ENCODE measurements at places on chromosomes 2 and 18.

- no peak for DNase-seq
These were observed 157.9 kb upstream of the SCN7A start for GRCh38 chr2:166651991-166652390.

DNA sequence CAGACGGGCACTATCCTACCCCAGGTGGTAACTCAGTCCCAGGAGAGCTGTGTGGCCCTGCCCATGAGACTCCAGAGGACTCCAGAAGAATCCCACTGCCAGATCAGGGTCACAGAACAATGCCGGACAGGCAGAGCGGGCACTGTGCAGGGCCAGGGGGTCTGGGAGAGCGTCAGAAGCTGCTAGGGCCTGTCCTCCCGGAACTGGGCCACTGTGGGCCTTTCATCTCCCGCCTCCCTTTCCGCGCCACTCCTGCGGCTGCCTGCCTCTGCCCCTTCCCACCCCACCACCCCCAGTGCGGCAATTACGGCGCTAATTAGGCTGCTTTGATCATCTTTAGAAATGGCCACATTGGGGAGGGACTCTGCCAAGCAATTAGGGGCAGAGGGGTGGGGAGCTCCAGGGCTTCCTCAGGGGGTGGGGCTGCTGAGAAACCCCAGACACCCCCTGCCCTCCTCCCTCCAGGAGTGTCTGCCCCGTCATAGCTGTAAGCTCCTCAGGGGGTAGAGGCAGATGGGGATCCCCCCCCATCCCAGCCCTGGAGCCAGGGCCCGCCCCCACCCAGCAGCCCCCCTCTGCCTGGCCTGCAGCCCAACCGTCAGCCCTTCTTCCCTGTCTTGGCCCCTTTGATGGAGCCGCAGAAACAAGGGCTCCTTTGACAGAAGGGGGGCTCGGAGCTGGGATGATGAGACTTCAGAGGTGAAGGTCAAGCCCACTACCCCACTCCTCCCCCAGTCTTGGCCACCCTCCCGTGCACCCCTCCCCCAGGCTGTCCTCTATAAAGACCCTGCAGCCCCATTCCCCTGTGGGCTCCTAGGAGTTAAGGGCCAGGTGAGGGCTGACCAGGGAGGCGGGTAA lies at the start of gene PRSS56:
PRSS56 (plus strand) TSS at position 808 of the 858 bp plus-strand sequence. CDS start 211 bp downstream, outside the sequence.
- DNase-seq = no peak

GRCh38 chr2:97812931-97813330 lies 99.6 kb downstream of the ZAP70 start:
- no peak for DNase-seq

DNA sequence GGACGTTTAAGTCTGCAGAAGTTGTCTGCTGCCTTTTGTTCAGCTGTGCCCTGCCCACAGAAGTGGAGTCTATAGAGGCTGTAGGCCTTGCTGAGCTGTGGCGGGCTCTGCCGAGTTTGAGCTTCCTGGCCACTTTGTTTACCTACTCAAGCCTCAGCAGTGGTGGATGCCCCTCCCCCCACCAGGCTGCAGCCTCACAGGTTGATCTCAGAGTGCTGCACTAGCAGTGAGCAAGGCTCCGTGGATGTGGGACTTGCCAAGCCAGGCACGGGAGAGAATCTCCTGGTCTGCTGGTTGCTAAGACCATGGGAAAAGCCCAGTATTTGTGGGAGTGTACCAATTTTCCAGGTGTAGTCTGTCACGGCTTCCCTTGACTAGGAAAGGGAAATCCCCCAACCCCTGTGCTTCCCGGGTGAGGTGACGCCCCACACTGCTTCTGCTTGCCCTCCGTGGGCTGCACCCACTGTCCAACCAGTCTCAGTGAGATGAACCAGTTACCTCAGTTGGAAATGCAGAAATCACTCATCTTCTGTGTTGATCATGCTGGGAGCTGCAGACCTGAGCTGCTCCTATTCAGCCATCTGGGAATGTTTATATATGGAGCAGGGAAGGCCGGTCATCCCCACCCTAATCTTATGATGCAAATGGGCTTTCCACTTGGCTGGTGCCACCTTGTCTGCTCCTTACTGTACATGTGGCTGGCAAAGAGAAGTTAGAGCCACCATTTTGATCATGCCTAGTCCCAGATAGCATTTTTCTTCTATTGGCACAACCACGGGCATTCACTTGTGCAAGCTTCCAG lies 156.9 kb upstream of the ITGA6 start:
- no peak for DNase-seq

GRCh38 chr2:66095820-66096345 lies 339.0 kb upstream of the MEIS1 start:
- no peak for DNase-seq

GRCh38 chr18:62832282-62832681 lies 116.9 kb downstream of the PHLPP1 start:
- DNase-seq = no peak
